Naive thymus-derived CD4-positive, alpha-beta T cell (primary cell): ENCODE measurements at places on chromosomes 1 and 21. TPM values are rescaled to one million over a fixed set of nuclear protein-coding genes. Genes with fewer than 3 reads are reported as not detected.

GRCh38 chr1:224065455-224065854 is 48.5 kb upstream of the FBXO28 start:
- DNase-seq: no peak

- peak; percentile 80 for DNase-seq
Measured at GRCh38 chr1:181166377-181167196, 78.1 kb downstream of the IER5 start.

GRCh38 chr21:35163411-35163810 is 114.3 kb upstream of the RUNX1 start:
- no peak for DNase-seq

DNA sequence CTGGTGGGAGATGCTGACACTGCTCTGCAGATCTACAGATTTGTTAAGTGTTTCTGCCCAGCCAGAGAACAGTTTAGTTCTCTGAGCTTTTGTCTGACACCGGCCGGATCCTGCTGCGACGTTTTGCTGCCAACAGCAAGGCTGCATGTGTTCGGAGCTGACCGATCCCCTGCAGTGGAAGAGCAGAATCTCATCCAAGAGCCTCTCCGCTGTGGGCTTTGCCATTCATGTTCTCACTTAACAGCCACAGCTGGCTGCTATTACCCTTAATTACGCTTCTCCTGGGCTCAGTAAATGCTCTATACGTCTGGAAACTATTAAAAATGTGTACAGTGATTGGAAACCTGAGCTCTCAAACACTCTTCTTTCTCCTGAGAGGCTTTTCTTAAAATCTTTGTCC is 105.3 kb downstream of the BCAR3 start:
- no peak for DNase-seq

GRCh38 chr1:109761227-109762038 is 2.3 kb downstream of the EPS8L3 start:
- DNase-seq: no peak

The SEC16B gene
- not detected for polyA plus RNA-seq
